ENCODE measurements at places on chromosomes 16 and 17.

DNA sequence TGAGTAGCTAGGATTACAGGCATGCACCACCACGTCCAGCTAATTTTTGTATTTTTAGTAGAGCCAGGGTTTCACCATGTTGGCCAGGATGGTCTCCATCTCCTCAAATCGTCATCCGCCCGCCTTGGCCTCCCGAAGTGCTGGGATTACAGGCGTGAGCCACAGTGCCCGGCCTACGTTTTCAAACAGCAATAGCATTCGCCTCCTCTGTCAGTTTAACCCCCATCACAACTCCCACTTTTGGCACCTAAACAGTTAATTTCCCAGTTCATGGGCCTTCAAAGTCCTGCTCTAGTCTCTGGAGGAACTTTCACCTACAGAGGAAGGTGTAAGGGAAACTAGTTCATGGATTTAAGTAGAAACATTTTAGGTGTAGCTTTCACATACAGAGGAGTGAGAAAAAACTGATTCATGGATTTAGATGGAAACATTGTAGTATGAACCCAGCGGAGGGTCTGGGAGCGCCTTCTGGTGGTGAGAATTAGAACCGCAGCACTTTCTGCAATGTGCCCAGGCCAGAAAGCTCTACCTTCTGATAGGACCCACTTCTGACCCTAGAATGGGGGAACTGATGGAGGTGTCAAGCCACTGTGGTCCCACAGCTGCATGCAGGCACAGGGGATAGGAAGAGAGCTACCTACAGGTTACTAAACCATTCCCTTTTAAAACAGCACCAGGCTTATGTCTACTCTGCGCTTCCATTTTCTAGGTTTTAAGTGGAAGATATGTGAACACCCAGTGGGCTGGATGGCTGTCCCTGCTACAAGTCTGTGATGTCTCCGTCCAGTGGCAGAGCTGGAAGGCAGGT, 12.0 kb upstream of the MEOX1 start:
- DNase-seq, result peak; percentile 67

DNA sequence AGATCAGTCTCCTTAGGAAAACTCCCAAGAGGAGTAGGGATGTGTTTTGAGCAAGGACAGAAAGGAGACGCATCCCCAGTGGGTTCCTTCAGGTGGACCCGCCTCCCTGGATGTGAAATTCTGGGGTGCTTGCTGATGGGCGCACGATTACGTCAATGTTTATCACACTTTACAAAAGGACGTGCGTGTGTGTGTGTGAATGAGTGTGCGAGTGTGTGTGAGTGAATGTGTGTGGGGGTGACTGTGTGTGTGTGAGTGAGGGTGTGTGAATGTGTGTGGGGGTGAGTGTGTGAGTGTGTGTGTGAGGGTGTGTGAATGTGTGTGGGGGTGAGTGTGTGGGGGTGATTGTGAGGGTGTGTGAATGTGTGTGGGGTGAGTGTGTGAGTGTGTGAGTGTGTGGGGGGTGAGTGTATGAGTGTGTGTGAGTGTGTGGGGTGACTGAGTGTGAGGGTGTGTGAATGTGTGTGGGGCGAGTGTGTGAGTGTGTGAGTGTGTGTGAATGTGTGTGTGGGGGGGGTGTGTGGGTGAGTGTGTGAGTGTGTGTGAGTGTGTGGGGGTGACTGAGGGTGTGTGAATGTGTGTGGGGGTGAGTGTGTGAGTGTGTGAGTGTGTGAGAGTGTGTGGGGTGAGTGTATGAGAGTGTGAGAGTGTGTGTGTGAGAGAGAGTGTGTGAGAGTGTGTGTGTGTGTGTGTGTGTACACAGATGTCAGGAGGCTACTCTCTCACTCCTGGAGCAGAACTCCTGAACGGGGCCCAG, 4.1 kb upstream of the TRARG1 start:
- no peak for DNase-seq

DNA sequence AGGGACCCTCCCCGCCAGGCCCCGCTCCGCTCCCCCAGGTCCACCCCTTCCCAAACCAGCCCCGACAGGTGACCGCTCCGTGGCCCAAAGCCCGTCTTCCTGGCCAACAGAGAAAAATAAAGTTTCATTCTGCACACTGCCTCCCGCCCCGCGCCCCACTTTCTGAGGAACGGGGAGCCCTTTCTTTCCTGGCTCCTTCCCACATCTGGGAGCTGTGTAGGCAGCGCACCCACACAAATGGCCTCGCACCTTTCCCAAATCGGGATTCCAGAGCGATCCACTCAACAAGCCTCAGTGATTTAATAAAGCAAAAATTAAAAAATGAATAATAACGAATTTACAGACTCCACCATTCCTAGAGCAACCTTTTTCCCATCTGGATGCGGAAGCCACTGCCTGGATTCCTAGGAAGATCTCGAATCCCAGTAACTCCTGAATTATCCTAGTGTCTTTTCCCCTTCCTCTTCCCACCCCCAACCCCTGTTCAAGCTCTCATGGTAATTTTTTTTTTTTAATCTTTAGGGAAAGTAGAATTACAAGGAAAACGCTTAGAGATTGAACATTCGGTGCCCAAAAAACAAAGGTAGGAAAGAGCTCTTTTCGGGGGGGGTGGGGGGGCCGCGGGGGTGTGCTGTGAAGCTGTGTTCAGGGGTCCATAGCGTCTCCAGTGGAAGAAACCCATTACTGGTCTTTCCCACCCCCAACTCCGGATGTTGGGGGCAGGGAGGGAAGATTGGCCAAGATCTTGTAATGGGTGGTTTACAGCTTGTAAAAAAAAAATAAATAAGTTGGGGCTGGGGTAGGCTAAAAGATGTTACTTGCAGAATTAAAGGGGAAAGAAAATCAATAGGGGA, 1.6 kb downstream of the IGF2BP1 start:
- peak; percentile 63 for DNase-seq

DNA sequence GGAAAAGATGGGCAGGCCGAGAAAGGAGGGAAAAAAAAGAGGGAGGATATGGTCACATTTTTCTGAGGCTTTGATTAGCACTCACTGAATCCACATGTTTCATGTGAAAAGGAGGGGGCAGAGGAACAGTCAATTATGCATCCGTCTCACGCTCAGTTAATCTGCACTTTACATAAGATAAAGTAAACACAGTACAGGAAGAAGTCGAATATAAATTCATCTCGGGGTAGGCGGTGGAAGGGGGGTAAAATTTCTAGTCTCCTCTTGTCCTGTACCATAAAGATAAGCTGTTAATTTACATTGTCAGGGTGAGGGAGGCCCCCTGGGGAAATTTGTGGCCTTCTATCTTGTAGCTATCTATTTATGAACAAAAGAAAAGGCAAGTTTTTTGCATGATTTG, 73.1 kb upstream of the CES5A start:
- no peak for DNase-seq

DNA sequence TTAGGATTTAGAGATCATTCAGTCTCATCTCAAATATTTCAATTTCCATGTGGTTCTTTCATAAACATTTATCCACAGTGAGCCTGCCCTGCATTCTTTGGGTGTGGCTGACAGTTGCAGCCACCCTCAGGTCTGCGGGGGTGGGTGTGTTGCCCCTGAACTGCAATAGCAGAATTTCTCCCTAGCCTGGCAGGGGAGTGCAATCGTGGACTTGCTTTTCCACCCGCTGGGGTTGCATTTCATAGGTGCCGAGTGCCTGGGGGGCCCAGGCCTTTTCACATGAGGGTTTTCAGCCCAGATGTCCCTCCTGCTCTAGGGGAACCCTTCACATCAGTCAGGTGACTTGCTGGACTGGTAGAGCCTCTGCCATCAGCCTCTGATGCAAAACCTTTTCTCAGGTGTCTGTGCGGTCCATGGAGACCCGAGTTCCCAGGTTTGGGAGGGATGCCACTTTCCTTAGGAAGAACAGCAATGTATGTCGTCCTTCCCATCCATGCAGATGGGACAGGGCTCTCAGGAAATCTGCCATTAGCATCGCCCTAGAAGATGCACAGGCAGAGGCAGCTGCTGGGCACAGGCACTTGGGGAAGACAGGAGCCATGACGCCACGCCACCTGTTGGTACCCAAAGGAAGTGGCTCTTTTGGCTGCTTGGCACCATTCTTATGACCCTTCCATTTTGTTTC, 2.4 kb upstream of the USP36 start:
- DNase-seq, result peak; percentile 55

GRCh38 chr17:73640691-73641090, 3.6 kb downstream of the SDK2 start:
- DNase-seq, result no peak

DNA sequence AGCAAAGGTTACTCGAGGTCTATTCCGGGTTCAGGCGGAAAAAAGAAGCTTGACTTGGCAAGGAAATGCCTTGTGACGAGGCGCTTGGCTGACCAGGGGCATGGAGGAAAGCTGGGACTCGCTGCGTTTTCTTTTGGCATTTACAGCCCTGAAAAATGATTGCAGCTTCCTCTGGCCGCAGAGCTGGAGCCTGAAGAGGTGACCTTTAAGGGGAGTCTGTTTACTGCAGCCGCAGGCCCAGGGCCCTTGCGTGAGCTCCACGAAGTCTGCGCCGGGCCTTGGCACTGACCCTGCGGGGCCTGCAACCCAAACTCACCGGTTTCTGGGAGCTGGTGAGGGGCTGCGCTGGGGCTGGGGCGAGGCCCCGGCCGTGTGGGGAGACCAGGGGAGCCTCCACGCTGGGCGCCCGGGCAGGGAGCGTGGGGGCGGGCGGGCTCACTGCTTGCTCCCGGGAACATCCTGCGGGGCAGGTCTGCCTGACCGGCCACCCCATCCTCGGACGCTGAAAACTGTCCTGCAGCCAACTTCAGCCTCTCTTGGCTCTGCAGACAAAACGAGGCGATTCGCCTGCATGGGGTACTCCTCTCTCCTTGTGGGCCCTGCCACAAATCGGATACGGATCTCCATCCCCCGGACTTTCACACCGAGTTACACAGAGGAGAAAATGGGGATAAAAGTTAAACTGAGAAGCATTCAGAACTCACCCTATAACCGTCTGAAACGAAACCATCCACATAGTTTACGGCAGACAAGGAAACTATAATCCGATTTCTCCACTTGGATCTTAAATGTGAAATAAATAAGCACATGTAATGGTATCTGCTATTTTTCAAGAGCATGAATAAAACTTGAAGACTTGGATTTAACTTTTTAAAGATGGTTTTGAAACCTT, 206.3 kb upstream of the FOXF1 start:
- no peak for DNase-seq

DNA sequence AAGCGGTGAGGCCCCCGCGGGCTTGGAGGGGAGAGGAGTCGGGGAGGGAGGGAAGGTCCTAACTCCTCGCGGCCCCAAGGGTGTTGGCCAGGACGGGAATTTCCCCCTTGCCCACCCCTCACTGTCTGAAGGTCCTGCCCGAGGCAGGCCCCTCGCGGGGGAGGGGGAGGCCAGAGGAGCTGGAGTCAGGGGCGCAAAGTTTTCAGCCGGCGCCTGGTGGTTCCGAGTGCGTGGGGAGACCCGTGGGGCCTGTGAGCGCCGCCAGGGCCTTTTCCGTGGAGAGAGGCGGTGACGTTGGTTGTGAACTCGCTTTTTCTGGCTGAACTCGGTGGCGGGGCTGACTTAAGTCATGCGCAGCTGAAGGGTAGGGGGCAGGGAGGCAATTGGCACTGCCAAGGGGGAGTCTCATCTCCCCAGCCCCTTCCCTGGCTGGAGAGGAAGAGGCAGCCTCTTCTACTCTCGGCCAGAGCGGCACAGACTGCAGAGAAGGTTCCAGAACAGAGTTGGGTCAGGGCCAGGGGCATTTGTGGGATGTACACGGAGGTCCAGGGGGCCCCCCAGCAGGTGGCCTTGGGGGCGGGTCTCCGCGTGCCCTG, 1.5 kb downstream of the CACNA1H start:
- no peak for DNase-seq

DNA sequence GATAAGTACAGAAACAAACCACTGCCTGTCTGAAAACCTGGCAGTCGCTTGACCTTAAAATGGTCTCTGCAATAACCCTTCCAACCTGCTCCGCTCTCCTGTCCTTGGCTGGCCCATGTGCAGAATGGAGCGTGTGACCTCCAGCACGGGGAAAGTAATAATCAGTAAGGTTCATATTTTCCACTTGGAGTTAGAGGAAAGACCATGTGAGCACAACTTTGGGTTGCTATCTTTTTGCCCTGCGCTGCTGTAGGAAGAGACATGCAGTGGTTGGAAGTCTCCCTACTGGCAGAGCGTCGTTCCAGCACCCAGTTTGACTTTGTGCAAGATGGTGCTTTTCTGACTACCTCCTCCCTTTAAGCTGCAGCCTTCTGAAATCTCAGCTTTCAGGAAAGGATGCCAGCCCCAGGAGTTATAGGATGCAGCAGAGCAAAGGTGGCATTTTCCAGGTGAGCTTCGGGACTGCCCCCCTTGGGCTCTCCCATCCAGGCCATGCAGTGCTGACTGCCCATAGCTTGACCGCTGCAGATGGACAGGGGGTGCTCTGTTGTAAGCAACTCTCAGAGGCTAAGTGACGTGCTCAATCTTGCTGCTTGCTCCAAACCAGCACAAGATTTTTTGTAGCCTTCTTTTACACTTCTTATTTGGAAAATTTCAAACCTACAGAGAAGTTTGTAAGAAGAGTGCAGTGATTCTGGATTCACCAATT, 110.7 kb upstream of the NOL11 start:
- DNase-seq, result no peak

- DNase-seq, result no peak
Measured at GRCh38 chr17:43769859-43770258, 8.9 kb downstream of the DUSP3 start.

DNA sequence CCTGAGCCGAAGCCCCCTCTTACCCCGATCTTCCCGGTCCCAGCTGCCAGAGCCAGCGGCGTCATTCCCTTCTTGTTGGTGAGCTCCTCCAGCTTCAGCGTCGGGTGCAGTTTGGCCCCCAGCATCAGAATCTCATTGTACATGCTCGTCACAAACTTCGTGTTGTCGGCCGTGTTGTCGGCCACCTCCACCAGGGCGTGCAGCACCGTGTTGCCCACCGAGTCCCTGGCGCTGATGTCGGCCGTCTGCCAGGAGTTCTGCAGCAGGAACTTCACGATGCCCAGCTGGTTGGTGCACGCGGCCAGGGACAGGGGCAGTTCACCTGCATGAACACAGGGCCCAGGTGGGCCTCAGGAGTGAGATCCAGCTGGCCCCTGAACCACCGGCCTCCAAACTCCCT, 19.4 kb downstream of the TRPV1 start:
- DNase-seq, result no peak

DNA sequence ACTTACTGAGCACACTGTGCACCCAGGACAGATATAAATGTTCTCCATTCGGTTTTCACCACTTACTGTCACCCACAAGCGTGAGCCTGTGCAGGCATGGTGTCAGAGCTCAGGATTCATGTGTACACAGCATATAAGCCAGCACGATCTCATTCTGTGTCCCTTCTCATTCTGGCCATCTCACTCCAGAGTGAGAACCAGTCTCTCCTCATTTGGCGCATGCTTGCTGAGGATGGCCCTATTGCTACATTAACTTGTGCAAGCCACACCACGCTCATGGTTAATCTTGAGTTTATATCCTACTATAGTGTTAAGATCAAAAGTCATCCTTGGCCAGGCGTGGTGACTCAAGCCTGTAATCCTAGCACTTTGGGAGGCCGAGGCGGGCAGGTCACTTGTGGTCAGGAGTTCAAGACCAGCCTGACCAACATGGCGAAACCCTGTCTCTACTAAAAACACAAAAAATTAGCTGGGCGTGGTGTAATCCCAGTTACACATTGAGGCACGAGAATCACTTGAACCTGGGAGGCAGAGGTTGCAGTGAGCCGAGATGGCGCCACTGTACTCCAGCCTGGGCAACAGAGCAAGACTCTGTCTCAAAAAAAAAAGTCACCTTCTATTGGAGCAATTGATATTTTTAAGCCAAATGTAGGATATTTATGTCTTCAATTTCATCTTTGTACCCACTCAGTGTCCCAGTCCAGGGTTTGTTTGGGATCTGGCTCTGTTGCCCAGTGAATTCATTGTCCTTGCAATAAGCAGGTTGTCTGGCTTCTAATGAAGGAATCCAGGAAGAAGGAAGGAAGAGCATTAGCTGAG, 20.9 kb downstream of the SOCS1 start:
- no peak for DNase-seq
